Caki2 (cell line): ENCODE measurements at places on chromosomes 16 and 17. TPM values are rescaled to one million over a fixed set of nuclear protein-coding genes. Genes with fewer than 3 reads are reported as not detected.

The PRSS27 gene
- 1.1 TPM in 1 of 2 replicates, not detected in the other for total RNA-seq

The KRTAP4-4 gene
- not detected in 2 replicates for total RNA-seq

The CARD14 gene
- not detected in 2 replicates for total RNA-seq

The GALR2 gene
- total RNA-seq: not detected in 2 replicates

The AOC3 gene
- total RNA-seq: 0.17 TPM in 1 of 2 replicates, not detected in the other

The OTOA gene
- total RNA-seq: not detected in 2 replicates

The CAMKK1 gene
- 9.7 and 13.6 TPM in 2 replicates for total RNA-seq

The CPHXL2 gene
- total RNA-seq: not detected in 2 replicates

The TMC7 gene
- 1.6 and 8.7 TPM in 2 replicates for total RNA-seq

The KRTAP2-2 gene
- not detected in 2 replicates for total RNA-seq

The KCTD11 gene
- total RNA-seq: 17.2 and 23.2 TPM in 2 replicates

The FBXW10 gene
- 0.14 and 0.67 TPM in 2 replicates for total RNA-seq

The XAF1 gene
- not detected in 2 replicates for total RNA-seq

The HOXB1 gene
- total RNA-seq: not detected in 2 replicates

The SDR42E2 gene
- total RNA-seq: not detected in 2 replicates

The BCL6B gene
- not detected in 2 replicates for total RNA-seq

The PSMC3IP gene
- total RNA-seq: 3.4 and 8.6 TPM in 2 replicates

The HSD17B2 gene
- total RNA-seq: not detected in 2 replicates

The FHOD1 gene
- total RNA-seq: 4.1 and 6.2 TPM in 2 replicates
